ENCODE measurements at places on chromosomes 7 and 10.
A peak's percentile ranks its signal among the peaks of the same experiment; 100 is the strongest.

DNA sequence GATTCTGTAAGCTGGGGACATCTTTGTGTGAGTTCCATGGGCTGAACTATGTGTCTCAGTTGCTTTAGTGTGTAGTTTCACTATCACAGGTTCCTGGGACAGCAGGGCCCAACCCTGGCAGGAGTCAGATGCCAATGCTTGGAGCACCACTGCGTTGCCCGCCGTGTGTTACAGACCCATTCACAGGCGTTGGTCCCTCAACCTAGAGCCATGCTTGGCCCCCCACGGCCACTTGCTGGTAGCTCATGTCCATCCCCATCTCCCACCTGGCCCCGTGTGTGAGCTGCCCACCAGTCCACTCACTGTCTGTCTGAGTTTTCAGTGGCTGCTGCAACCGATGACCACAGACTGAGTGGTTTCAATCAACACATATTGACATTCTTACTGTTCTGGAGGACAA, 546.9 kb downstream of the TCERG1L start:
- no peak for DNase-seq

DNA sequence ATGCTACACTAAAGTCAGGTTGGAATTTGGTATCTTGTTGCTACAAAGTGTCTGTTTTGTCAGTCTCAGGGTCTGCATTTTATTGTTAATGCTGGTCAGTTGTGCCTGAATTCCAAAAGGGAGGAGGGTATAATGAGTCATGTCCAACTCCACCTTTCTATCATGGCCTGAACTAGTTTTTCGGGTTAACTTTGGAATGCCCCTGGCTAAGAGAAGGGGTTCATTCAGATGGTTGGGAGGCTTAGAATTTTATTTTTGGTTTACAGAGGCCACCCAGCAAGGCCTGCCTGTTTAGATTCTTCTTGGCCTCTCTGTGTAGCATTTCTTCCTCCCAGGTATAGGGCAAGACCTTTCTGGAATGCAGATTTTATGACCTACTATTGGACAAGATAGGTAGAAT, 93.2 kb downstream of the SKIDA1 start:
- no peak for DNase-seq

DNA sequence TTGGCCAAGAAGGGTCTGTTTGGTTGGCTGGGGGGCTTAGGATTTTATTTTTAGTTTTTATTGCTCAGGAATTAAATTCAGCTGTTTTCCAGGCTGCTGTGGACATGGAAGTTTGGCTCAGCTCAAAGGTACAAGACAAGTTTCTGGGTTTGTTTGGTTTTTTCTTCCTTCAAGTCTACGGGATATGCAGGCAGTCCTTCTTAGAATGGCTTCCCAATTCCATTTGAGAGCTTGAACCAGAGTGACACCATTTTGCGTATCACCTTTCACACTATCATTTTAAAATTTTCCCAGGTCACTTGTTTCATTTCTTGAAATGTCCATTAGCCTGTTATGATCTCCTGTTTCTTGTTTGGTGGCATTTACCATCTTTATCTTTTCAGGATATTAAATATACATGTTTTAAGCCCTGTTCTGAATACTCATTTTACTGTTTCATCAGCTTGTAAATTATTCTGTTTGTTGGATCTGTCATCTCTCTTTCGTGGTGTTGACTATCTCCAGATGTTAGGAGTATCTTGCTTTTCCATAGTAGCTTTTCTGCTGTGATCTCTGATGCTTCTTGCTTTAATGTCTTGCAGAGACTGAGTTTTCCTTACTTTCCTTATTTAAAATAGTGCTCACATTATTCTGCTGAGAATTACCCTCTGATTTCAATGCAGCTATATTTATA, 9.4 kb upstream of the TMEM168 start:
- DNase-seq = no peak

GRCh38 chr10:63582690-63583089, 61.5 kb downstream of the REEP3 start:
- no peak for DNase-seq

GRCh38 chr7:111796671-111797070, 234.4 kb upstream of the IMMP2L start:
- no peak for DNase-seq

DNA sequence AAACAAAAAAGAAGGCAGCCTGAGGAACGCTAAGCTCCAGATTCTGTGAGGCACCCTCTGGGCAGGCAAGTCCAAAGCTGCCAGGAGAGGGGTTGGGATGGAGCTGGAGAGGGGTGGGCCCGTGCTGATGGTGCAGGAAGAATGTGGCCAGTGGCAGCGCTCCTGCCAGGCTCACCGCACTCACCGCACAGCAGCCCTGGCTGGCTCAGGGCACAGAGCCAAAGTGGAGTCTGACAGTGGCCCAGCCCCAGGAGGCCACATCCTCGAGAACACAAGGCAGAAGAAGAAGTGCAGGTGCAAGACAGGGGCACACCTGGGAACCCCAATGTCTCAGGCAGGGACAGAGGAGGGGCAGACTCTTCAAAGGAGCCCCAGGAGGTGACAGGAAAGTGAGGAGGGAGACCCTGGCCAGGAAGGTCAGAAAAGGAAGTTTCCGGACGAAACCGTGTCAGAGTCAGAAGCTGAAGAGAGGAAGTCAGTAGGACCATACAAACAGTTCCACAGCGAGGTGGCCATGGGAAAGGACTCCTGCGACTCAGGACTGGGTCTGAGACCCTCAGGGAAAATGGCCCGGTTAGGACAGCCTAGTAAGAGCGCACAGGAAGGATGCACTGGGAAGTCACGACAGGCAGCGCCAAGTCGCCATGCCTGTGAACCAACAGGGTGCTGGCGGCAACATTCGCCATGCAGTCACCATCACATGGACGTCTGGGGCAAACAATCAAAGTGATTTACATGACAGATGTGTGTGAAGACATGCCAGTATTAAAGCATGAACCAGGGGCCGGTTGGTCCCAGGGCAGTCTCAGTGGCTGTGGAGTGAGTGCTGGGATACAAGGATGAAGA, 54.4 kb downstream of the COBL start:
- DNase-seq = no peak

DNA sequence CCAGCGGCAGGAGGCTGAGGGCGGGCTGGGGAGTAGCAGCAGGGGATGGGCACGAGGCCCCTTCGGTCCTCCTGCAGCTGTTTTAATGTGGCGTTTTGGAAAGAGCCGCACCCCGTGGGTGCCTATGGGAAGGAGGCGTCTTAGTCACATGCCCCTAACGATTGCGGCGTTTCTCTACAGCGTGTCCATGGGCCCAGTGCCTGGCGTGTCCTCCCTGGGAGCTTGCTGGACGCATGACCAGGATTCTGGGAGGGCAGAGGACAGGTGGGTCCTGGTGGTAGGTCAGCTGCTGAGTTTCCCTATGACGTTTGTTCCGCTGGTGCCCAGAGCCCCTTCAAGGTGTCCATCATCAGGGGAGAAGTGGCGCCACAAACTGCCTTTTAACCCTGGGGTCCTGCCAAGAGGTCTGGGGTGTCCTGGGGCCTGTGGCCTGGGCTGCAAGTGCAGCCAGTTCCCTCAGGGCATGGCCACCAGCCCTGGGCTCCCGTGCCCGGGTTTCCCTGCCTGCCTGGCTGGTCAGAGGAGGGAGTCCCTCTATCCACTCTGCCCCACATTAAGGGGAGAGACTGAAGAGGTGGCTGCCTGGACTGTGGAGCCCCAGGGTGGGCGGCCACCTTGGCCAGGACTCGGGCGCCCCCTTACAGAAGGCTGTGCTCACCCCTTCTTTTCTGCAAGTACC, 48.7 kb downstream of the PWWP2B start:
- DNase-seq = no peak

GRCh38 chr10:101818872-101819633, 809 bp upstream of the OGA start:
- DNase-seq = peak; percentile 31

GRCh38 chr7:94398841-94399240, 4.1 kb downstream of the COL1A2 start:
- DNase-seq = no peak

- no peak for DNase-seq
Observed at GRCh38 chr10:48805411-48805810, 120.7 kb downstream of the WDFY4 start.

GRCh38 chr7:130734815-130735716, 1.1 kb upstream of the KLF14 start:
- DNase-seq = no peak

DNA sequence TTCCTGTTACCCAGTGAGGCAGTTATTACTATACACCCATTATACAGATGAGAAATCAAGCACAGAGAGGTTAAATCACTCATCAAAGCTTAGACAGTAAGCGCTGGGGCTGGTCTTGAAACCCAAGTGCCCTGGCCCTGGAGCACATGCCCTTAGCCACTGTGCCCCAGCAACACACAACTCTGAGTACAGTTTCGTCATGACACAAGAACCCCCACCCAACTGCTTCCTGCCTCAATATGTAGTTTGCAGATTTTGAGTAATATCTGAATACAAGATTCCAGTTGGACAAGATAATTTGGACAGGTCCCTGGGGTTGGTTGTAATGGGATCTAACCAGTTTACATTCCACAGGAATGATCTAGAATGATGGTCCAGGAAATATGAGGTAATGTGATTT, 62.8 kb downstream of the SH3PXD2A start:
- DNase-seq = no peak

DNA sequence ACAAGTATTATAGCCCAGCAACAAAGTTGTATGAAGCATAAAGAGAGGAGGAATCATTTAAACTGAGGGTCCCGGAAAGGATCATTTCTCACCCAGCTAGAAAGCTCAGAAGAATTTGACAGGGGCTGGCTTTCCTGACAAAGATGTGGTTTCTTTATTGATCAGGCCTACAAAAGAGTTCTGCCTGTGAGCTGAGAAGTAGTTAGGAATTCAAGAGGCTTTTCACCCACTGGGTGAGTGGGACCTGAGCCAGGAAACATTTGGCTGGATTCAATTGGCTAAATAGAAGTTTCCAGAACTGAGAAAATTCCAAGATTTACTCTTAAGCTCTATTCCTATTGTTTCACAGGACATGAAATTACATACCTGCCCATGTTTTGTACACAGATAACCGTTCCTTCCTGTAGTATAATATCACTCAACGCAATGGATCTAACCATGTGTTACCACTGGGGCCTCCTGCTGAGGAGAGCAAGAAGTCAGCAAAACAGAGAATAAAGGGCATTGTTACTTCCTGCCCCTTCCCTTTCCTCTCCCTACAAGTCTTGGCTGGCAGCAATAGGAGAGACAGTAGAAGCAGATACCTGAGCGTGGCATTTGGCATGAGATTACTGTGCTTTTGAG, 53.9 kb upstream of the PAPSS2 start:
- no peak for DNase-seq

GRCh38 chr7:156100086-156100485, 287.8 kb upstream of the SHH start:
- DNase-seq = no peak

DNA sequence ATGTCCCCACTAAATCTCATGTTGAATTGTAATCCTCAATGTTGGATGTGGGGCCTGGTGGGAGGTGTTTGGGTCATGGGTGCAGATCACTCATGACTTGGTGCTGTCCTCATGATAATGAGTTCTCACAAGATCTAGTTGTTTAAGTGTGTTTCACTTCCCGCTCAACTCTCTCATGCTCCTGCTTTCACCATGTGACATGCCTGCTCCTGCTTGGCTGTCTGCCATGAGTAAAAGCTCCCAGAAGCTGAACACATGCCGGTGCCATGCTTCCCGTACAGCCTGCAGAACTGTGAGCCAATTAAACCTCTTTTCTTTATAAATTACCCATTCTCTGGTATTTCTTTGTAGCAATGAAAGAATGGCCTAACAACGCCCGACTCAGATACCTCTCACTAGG, 6.2 kb upstream of the PSTK start:
- no peak for DNase-seq

DNA sequence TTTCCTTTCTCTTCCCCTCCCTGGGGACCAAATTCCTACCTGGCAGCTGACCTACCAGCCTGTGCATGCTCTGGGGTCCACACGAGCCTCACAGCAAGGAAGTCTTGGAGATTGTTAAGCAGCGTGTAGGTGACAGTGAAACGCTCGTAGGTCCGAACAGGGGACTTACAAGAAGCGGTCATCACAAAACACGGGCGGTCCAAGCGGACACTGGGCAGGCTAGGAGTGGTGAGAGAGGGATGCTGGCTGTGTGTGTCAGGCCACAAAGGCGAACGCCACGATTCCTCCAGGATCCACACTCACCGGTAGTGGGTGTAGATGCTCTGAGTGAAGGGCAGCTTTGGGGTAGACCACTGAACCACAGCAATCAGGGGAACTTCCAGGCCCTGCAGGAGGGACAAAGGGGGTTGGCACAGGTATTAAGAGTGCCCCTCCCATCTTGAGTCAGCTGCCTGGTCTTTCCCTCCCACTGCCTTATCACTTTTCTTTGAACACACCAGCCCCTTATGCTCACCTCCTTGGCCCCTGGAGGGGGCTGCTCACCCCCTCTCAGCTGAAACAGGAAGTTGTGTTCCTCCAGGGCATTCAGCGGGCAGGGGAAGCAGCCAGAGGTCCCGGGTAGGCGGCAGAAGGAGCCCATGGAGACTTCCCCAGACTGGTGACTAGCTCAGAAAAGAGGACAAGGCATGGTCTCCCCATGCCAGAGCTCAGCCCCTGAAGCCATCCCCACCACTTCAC, 2.0 kb downstream of the TRAPPC14 start:
- no peak for DNase-seq

- no peak for DNase-seq
Observed at GRCh38 chr7:73799282-73800141, 29.4 kb upstream of the CLDN3 start.

DNA sequence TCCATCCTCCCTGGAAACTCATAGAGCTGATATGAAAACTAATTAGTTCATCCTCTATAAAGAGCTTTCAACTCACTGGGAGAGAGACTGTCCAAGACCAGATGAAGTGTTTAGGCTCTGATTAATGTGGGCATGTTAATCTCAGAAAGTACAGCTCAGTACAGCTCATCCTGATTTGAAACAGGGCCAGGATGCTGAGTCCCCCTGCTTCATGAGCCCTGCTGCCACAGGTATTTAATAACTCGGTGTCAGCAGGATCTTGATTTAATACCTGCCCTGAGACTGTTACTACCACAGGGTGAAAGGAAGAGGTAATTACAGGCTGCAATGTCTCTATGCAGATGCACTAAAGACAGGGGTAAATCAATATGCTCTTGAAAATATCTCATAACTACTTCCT, 10.8 kb downstream of the LMOD2 start:
- no peak for DNase-seq

GRCh38 chr7:29523728-29524127, 39.9 kb upstream of the PRR15 start:
- DNase-seq = no peak

GRCh38 chr10:110859973-110860376, 11.8 kb upstream of the PDCD4 start:
- no peak for DNase-seq

GRCh38 chr10:72298592-72299519, 25.1 kb downstream of the DDIT4 start:
- no peak for DNase-seq
